ENCODE measurements at places on chromosomes 12 and 14.

GRCh38 chr12:53551889-53552291, 44.6 kb upstream of the NPFF start:
- DNase-seq: no peak

- DNase-seq: no peak
Observed at GRCh38 chr14:51811706-51812105, 48.7 kb upstream of the GNG2 start.

DNA sequence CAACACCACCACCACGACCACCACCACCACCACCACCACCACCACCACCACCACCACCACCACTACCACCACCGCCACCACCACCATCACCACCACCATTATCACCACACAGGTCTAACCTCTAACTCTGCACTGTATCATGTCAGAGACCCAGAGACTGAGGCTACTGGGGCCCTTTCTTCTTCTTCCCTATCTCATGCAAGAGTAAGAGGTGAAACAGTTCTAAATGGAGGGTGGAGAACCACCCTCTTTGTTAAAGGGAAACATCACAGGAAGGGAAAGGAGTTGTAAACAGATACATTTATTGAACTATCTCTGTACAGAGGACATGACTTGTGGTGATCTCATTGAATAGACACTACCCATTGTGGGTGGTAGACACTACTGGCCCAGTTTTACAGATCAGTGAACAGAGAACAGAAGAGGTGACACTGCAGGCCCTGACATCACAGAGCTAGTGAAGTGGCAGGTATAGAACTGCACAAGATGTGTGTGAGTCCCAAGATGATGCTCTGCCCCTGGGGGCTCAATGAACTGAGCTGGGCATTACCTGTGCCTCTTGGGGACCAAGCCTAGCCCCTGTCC, 91.6 kb downstream of the FOXN3 start:
- no peak for DNase-seq

- DNase-seq: no peak
Observed at GRCh38 chr12:127238107-127238506, 1028.9 kb upstream of the TMEM132C start.

GRCh38 chr12:4230526-4230925, 43.0 kb upstream of the CCND2 start:
- DNase-seq: peak; percentile 5

GRCh38 chr12:117818400-117818799, 150.4 kb downstream of the KSR2 start:
- DNase-seq: no peak

GRCh38 chr12:123995023-123995748, 22.2 kb downstream of the ZNF664 start:
- no peak for DNase-seq

- no peak for DNase-seq
Observed at GRCh38 chr12:117732761-117733548, 235.8 kb downstream of the KSR2 start.

- DNase-seq: no peak
Observed at GRCh38 chr12:93979189-93979588, 169.2 kb upstream of the PLXNC1 start.

- DNase-seq: no peak
Observed at GRCh38 chr12:81811778-81812125, 52.6 kb upstream of the PPFIA2 start.

- no peak for DNase-seq
Observed at GRCh38 chr12:90489141-90489540, 465.8 kb downstream of the CCER1 start.

GRCh38 chr12:82688035-82688501, 1.4 kb downstream of the TMTC2 start:
- no peak for DNase-seq

DNA sequence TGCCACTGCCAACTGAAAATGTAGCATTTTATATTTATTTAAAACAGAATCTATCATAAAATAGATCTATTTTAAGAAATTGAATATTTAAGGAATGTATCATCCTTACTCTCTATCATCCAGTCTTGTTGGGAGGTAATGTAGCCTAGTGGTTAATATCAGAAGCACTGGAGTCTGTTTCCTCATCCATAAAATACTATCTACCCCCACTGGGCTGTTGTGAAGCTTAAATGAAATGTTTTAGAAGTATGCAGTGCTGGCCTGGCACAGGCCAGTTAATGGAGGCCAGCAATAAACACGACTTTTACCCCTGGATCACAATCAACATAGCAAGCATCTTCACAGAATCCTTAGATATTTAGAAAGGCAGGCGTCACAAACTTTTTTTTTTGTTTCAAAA, 188.0 kb downstream of the CAND1 start:
- DNase-seq: no peak

DNA sequence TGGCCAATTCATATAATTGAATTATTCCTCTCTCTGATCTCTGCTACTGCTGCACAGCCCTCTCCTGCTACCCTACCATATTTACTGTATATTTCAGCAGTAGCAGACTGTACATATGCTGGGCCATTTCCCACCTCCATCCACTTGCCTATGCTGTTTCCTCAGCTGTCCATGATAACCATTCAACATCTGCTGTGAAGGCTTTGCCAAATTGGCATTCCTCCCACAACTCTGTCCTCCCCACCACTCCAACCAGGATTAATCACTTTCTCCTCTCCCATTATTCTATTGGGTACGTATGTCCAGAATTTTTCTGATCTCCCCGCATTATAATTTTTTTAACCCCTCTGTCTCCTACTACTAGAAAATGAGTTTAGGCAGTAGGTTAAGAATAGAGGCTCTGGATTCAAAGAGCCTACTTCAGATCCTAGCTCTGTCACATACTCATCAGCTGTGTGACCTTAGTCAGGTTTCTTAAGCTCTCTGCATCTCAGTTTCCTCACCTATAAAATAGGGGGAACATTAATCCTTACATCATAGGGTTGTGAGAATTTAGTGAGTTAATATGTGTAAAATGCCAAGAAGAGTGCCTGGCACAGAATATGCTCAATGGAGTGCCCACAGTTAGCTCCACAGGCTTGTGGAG, 123.3 kb downstream of the KICS2 start:
- no peak for DNase-seq

DNA sequence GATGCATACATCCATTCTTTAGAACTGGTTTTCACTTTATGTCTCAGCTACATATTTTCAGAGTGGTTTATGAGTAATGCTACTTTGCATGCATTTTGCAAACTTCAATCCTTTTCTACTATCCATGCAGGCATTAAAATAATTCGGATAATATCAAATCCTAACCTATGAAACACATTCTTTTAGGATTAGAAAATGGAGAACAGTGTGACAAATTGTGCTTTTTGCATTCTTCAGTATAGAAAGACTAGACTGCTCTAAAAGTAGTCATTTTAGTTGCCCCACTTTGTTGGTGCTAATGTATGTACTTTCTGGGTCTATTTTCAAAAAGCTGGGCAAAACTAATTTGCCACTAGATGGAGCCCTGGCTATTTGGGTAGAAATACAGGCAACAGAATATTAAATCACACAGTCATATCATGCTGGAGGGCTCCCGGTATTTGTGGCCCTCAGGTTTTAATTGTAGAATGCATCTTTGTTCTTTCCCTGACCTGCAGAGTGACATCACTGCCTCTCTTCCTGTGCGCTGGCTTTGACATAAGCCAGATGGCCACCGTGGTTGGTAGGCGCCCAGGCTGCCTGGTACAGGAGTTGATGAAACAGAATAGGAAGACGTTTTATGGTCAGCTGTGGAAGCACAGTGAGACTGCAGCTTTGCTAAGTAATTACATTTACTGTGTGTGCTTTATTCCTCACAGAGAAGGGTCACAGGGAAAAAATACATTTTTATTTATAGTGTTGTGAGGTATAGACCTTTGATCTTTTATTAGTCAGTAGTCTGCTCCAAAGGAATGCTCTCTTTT, 28.1 kb downstream of the MSRB3 start:
- peak; percentile 17 for DNase-seq

GRCh38 chr12:63844391-63845341, at the start of gene SRGAP1:
Gene SRGAP1, plus strand, starts transcription at chr12:63844700. Its CDS starts 117 bp downstream, at chr12:63844817.
- DNase-seq: peak; percentile 31

DNA sequence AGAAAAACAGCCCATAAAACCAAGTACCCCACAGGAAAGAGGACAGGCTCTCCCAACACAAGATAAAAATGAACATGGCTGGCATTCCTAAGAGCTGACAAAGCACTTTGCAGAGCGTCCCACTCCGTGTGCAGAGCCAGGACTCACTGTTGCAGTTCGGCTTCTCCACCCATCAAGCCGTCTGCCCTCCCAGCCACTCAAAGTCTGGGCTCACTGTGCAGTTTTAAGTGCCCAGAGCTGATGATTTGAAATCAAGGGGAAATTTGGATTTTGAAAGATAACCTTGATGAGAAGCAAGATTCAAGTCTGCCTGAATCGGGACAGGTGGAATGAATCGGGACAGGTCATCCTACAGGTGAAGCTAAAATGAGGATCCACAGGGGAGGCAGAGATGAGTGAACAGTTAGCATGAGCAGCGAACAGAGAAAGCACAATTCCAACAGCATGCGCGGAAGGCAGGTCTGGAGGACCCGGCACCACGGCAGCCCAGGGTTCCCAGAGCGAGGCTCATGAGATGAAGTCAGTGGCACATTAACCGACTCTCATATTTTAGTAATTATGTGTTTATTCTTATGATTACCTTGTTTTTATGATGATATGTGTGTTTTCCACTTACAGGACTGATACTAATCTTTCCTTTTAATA, 39.8 kb upstream of the GPR68 start:
- no peak for DNase-seq

DNA sequence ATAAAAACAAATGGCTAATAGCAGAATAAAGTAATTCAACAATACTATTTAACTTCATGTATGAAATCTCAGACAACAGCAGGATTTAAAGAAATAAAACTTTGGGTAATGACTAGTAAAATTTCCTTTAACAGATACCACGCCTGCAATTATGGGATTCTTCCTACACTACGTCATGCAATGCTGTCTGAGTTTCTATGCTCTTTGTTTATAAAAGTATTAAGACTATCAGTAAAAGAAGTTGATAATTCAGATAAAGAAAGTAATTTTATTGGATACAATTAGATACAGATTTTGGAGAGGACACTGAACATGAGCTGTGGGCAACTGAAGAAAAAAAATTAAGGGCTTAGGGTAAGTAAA, 308.4 kb upstream of the LRFN5 start:
- no peak for DNase-seq

- DNase-seq: no peak
Observed at GRCh38 chr12:129071362-129071761, 218.1 kb downstream of the GLT1D1 start.

DNA sequence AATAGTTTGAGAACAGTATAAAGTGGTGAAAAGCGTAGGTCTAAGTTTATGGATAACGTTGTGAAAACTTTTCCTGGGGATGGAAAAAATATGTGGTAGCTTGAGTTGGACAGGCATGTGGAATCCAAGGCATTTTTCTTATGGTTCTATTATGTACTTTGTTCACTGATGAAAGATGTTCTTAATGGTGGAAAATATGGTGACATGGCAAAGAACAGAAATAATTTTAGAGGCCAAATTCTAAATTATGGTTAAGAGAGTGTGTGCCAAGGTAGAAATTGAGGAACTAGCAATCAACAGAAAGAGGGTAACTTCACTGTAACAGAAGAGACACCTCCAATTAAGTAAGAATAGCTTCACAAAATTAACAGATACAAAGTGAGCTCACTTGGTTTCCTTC, 427.8 kb downstream of the SLC6A15 start:
- no peak for DNase-seq

- no peak for DNase-seq
Observed at GRCh38 chr14:27065886-27066285, 468.1 kb upstream of the NOVA1 start.

DNA sequence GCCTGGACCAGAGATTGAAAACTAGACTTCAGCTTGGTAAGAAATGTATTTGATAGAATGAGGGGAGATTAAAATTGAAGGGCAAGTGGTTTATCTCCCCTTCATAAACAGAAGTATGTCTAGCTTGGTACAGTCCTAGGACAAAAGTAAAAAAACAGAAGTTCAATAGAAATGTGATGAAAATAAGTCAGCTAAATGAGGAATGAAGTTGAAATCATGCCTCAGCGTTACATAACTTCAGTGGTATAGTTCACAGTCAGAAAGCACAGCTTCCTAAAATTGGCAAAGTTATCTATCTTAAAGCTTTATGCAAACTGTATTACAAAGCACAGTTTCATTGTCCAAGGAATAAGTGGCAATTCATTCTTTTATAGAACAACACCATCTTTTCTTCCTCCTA, 90.2 kb upstream of the SYT10 start:
- no peak for DNase-seq

- peak; percentile 77 for DNase-seq
Observed at GRCh38 chr12:12439636-12440035, 82.8 kb downstream of the BORCS5 start.

GRCh38 chr12:103691063-103691462, 104.0 kb downstream of the STAB2 start:
- DNase-seq: no peak

DNA sequence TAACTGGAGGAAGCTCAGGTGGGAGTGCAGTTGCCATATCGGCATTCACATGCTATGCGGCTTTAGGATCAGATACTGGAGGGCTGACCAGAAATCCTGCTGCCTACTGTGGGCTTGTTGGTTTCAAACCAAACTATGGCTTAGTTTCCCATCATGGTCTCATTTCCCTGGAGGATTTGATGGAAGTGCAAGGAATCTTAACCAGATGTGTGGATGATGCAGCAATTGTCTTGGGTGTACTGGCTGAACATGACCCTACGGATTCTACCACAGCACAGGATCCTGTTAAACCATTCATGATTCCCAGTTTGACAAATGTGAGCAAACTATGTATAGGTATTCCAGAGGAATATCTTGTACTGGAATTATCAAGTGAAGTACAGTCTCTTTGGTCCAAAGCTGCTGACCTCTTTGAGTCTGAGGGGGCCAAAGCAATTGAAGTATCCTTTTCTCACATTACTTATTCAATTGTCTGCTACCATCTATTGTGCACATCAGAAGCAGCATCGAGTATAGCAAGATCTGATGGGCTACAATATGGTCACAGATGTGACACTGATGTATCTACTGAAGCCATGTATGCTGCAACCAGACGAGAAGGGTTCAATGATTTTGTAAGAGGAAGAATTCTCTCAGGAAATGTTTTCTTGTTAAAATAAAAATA, 42.9 kb downstream of the RALGAPA1 start:
- DNase-seq: no peak

DNA sequence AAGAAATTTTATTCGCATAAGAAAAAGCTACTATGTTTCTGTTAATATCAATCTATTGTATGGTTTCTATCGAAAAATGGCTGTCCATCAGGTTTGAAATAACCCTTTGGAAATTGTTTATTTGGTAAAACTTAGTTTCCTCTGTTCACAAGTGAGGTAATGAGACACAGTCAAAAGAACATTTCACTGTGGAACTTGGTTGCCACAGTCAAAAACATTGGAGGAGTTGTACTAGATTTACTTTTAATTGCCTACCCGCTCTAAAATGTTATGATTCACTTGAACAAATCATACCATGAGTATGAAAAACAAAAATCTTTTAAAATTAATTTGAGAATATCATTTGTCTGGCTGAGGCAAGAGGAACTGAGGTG, 46.5 kb downstream of the ITPR2 start:
- no peak for DNase-seq

Data from activated T-cell treated with anti-CD3 and anti-CD28 coated beads, Interleukin-2, amount 50 U/mL, for 48 hours (primary cell).